ENCODE measurements at places on chromosomes 13 and 19.

GRCh38 chr13:85724546-85725432 lies 74.4 kb downstream of the SLITRK6 start:
- DNase-seq: no peak

GRCh38 chr13:23651887-23652286 lies 81.7 kb downstream of the TNFRSF19 start:
- no peak for DNase-seq

- DNase-seq: no peak
Measured at GRCh38 chr13:67772807-67773453, 542.8 kb upstream of the PCDH9 start.

DNA sequence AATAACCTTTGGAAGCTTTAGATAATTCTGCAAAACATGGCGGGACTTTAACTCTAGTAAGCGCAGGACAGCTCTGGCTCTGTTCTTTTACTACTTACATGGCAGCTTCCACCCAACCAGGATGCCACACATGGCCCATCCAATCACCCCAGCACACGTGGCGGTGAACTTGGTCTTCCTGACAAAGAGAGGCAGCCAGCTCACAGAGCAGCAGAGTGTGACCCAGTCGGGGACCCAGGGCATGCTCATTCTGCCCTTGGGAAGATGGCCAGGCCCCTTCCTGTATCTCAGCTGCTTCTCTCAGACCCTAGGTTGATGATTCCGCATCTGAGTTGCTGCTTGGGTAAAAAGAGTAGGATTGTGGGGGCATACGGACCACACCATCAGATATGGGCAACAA lies 172.1 kb downstream of the USP12 start:
- DNase-seq: no peak

Data from fibroblast of lung (primary cell).